ENCODE measurements at places on chromosomes 6 and 20.
A peak's percentile ranks its signal among the peaks of the same experiment; 100 is the strongest.

DNA sequence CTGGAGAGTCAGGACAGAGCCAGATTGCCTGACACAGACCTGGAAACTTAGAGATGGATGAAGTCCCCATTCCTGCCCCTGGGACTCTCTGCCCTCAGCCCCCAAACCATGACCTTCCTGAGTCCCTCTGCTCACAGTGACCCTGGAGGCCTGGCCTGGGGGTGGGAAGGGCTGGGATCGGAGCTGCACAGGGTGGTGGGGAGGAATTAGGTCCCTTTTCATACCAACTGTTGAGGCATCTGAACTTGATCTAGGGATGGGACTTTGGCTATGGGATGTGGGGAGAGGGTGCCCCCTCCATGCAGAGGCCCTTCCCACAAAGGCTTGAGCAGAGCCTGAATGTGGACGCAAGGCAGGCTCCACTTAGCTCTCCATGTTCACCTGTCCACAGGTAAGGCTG lies 144.1 kb downstream of the MRPL14 start:
- DNase-seq: no peak

DNA sequence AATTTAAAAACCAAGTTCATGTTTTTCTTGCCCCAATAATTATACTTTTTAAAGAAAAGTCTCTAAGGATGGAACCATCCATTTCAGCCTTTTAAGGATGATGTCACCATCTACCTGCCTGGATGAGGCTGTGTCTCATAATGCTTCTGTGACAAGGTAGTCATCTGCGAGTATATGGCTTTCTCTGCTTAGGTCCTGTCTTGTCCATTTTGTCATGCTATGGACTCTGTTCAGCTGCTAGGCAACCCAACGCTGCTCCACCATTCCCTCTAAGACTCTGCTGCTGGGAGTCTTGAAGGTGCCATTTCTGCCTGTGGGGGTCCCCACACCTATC lies 459.8 kb upstream of the RUNX2 start:
- DNase-seq: peak; percentile 67

DNA sequence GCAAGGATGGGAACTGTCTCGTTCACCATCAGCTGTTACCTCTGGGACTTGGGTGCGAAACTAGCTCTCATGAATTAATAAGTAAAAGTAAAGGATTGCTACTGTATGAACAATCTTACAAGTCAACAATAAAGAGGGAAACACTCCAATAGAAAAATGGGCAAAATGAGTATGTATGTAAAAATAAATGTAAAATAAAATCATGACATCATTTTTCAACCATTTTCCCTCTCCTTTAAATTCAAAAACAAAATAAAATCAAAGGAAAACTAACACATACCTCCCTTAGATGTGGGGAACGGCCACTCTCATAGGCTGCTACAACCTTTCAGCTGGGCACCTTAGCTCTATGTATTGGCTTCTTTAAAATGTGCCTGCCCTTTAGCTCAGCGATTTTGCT lies 389.7 kb upstream of the ARID1B start:
- no peak for DNase-seq

GRCh38 chr6:36196113-36196879 lies at the start of gene BRPF3:
BRPF3 (plus strand) TSS chr6:36196744; CDS start chr6:36200323, 3,579 bp downstream.
- peak; percentile 81 for DNase-seq

DNA sequence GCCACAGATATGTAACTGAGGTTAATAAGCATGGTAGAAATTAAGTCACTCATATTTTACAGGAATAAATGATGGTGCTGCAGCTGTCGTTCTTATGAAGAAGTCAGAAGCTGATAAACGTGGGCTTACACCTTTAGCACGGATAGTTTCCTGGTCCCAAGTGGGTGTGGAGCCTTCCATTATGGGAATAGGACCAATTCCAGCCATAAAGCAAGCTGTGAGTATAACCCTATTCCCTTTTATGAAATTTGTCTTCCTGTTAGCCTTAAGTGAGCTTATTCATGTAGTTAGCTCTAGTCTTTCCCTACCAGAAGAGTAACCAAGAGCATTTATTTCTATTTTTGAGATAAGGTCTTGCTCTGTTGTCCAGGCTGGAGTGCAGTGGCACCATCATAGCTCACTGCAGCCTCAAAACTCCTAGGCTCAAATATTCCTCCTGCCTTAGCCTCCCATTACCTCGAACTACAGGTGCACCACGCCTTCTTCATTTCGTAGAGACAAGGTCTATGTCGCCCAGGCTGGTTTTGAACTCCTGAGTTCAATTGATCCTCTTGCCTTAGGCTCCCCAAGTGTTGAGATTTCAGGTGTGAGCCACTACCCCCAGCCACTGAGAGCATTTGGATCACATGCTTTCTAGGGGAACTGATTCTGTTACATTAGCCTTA lies 12.0 kb downstream of the TCP1 start:
- no peak for DNase-seq

- peak; percentile 65 for DNase-seq
Observed at GRCh38 chr6:135002229-135002844, 52.3 kb downstream of the HBS1L start.

DNA sequence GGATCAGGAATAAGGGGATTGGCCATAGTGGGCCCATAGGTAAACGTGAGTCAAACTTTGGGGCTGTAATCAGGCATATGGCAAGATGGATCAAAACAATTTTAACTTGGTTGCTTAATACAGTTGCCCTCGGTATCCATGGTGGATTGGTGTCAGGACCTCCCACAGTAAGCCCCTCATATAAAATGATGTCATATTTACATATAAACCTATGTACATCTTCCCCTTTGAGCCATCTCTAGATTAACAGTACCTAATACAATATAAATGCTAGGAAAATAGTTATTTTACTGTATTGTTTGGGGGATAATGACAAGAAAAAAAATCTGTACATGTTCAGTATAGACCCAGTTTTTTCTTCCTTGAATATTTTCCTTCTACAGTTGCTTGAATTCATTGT lies 7.4 kb upstream of the ACAT2 start:
- DNase-seq: no peak

DNA sequence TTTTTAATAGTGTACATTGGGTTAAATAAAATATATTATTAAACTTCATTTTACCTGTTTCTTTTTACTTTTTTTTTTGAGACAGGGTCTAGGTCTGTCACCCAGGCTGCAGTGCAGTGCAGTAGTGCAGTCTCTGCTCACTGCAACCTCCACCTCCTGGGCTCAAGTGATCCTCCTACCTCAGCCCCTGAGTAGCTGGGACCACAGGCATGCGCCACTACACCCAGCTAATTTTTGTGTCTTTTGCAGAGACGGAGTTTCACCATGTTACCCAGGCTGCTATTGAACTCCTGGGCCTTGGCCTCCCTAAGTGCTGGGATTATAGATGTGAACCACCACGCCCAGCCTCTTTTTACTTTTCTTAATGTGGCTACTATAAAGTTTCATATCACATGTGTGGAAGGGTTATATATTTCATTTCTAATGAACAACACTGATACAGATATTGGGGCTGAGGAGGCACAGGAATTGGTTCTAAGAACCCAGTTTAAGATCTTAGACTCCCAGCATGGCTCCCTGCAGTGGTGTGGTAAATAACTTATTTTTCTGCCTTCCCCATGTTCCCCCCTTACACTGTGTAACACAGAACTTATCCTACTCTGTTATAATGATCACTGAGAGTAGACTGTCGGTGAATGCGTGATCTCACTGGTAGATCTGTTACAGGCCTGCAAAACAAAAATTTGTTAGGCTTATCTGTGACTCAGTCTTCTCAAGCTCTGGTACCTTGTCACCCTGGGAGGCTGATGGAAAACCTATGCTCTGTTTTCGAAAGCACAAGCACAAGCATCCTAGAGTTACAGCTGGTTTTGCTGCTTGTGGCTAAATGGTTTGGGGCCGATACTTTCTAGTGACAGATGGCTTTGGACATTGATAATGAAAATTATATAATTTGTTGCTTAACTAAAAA lies 5.8 kb upstream of the ATXN1 start:
- DNase-seq: no peak

- peak; percentile 71 for DNase-seq
Observed at GRCh38 chr6:159727717-159728445, 575 bp downstream of the WTAP start.

DNA sequence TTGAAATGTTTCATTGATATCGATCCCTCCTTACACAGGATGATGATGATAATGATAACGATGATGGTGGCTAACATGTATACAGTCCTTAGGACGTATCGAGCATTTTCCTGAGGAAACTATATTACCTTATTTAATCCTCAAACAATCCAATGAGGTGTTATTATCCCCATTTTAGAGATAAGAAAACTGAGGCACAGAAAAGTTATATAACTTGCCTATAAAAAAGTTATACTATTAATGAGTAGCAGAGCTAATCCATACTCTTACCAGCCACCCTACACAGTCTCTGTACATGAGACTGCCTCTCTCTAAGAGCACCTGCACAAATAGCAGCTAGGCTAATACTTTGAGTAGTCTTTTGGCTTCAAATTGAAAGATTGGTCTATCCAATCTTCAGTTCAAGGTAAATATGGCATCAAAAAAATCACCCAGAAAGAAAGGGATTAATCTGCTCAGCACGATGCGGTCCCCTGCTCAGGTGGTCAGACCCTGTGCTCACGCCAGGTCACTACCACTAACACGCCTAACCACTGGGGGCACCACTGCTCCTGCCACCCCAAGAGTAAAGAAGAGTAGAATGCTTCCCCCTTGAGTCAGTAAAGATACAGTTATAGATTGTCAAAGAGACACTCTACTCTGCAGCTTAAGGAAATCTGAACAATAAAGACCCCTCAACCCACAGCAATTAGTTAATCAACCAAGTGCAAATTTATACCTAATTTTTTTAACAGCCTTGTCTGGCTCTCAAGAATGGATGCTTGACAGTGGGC lies 15.0 kb downstream of the GABBR1 start:
- peak; percentile 11 for DNase-seq

- no peak for DNase-seq
Observed at GRCh38 chr6:90870561-90870960, 283.7 kb upstream of the MAP3K7 start.

DNA sequence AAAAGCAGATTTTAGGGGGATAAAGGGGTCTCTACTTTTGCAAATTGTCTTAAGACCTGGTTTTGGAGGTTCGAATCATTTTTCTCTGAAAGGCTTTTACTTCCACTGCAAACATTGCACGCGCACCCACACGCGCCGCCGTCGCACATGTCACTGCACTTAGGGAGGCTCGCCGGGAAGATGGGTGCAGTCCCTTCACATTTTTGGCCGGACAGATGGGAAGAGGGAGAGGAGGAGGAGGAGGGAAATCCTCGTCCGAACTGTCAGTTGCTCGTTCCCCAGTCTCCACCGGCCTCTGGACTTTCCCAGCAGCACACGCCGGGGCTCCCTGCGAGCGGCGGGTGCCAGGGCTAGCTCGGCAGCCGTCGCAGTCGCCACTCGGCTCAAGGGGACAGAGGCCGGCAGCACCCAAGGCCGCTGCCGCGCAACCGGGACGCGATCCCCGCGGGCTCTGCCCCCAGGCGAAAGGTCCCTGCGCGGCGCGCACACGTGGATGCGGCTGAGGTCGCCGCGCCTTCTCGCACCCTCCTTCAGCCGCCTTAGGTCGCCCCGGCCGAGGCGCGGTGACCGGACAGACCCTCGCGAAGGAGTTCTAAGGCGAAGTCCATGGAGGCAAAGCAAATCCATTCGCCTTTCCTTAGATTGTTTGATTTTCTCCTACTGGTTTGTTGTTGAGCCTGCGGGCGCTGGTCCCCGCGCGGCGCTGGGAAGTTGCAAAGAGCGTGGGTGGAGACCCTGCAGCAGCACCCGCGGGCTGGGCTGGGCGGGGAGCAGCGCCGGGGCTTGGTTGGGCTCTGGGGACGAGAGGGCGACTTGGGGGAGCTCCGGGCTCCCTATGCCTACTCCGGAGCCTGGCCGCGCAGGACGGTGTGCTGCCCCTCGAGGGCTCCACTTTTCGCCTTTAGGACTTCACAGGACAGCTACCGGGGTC lies 1.2 kb downstream of the MYB start:
- DNase-seq: peak; percentile 61

- DNase-seq: no peak
Observed at GRCh38 chr6:167711768-167712730, 114.7 kb upstream of the AFDN start.

GRCh38 chr6:159107451-159108260 lies 61.5 kb upstream of the FNDC1 start:
- peak; percentile 73 for DNase-seq

GRCh38 chr6:16799279-16800193 lies 38.3 kb upstream of the ATXN1 start:
- no peak for DNase-seq

GRCh38 chr6:42200035-42200434 lies 5.3 kb upstream of the GUCA1B start:
- DNase-seq: no peak

DNA sequence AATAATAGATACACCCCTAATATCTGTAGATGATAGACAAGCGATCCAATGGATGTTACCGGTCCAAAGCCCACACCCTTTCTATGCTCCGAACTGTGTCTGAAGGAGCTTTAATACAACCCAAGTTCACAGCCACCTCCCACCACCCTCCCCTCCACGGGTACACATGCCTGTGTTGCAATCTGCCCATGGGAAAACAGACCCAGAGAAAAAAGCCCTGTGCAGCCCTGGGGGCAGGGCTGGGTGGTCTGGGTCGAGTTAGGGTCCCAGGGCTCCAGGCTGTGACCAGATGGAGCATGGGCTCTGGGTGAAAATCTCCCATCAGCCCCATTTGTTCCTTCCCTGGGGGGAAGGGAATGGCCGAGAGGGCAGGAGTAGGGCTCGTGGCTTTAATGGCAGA lies 65.8 kb downstream of the BANF2 start:
- DNase-seq: no peak

DNA sequence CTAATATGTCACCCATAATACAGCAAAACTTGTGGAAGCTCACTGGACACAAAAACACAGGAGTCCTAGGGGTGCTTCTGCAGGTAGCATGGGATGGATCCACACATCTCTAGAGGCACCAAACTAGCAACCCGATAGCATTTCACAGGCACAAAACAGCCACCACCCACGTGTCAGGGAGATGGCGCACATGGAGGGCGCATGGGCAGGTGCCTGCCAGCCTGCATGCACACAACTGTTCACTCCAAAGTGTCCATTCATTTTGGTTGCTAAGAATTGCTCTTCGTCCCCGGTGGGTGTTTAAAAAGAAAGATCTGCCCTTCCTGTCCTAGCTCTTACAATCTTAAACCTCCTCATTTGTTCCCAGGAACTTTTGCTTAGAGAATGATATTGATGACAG lies 171.3 kb downstream of the SYNDIG1 start:
- DNase-seq: no peak

- no peak for DNase-seq
Observed at GRCh38 chr20:59235226-59235625, 65.2 kb upstream of the EDN3 start.

DNA sequence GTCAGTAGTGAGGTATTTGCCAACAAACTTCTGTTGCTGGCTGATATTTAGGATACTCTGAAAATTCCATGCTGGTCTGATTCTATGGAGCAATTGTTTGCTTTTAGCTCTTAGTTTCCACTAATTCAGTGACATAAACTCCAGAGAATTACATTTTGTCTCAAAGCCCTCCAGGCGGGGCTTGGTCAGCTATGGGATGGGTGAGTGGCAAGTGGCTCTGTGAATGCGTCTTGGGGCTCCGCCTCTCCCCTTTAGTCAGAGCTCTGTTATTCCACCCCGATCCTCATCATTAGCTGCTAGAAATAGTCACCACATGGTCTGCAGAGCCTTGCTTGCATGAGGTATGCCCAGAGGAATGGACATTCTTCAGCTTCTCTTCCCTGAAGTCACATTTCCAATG lies 540.6 kb downstream of the QKI start:
- no peak for DNase-seq
